Stimulated activated naive CD4-positive, alpha-beta T cell (primary cell): ENCODE measurements at places on chromosomes 12 and 14.

GRCh38 chr14:105346876-105347586 is 32.5 kb downstream of the PACS2 start:
- DNase-seq: no peak

DNA sequence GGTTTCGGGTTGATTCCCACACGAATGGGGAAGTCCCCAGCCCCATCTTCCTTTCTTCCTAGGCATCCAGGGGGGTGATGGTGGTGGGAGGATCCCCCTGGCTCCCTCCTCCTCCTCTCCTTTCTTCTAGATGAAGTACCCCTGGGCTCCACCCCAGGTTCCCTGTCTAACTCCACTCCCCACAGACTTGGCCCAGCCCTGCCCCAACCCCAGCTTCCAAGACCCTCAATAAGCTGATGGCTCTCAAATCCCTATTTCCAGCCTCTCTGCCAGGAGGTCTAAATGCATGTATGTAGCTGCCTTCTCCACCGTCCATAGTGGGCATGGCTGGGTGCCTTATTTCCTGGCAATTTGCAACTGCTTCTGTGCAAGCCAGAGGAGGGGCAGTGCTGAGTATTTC is 383.7 kb downstream of the BCL11B start:
- DNase-seq: no peak

GRCh38 chr14:77314539-77315457 is 5.9 kb downstream of the POMT2 start:
- no peak for DNase-seq

DNA sequence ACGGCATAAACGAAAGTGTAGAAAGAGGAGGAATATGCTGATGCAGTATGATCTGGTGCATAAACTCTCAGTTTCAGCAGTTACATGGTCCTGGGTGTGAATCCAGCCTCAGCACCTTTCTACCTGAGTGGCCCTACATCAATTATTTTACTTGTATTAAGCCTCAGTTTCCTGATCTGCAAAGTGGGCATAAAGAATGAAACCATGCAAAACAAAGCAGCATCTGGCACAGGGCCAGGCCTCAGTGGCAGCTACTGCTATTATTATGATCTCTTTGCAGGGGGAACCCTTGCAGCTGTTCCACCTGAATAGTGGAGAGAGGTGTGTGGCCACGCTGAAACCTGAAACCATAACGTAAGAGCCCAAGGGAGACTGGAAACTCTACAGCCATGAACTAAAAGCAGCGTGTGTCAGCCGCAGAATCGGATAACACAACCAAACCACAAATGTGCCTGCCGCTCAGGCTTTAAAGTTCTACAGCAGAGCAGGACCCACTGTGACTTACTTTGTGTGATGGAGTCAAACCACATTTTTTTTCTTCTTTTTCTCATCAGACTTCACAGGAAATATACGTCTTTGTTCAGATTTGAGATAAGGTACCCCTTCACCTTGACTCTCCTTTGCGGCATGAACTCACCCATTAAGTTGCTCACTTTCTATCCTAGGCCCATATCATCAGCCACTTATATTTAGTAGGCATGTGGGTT is 29.2 kb upstream of the FOS start:
- DNase-seq: peak; percentile 82

GRCh38 chr12:28866715-28867503 is 282.2 kb upstream of the FAR2 start:
- DNase-seq: no peak

DNA sequence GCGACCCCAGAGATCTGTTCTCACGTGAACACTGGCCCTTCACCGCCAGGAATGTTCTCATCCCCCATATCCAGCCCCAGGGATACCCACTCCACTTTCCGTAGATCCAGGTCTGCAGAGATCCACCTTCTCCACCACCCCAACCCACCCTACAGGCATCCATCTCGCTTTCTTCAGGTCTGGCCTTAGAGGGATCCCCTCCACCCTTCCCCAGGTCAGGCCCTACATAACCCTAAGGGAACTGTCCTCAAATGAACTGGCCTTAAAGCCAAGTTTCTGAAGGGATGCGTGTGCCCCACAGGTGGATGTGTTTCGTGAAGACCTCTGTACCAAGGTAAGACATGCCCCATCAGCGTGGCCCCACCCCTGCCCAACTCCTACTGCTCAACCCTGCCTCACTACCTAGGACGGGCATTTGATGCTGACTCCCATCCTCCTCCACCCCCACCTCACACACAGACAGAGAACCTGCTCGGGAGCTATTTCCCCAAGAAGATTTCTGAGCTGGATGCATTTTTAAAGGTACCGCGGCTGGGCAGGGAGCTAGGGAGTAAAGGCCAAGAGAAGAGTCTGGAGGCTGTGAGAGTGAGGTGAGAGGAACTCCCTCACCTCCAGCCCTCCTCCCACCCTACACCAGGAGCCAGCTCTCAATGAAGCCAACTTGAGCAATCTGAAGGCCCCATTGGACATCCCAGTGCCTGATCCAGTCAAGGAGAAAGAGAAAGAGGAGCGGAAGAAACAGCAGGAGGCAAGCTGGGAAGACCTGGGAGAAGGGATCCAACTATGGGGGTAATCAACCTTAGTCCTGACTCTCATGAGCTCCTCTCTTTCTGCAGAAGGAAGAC is 912 bp downstream of the PSME1 start:
- no peak for DNase-seq

GRCh38 chr14:90691627-90692026 is 124.6 kb downstream of the TTC7B start:
- DNase-seq: no peak

DNA sequence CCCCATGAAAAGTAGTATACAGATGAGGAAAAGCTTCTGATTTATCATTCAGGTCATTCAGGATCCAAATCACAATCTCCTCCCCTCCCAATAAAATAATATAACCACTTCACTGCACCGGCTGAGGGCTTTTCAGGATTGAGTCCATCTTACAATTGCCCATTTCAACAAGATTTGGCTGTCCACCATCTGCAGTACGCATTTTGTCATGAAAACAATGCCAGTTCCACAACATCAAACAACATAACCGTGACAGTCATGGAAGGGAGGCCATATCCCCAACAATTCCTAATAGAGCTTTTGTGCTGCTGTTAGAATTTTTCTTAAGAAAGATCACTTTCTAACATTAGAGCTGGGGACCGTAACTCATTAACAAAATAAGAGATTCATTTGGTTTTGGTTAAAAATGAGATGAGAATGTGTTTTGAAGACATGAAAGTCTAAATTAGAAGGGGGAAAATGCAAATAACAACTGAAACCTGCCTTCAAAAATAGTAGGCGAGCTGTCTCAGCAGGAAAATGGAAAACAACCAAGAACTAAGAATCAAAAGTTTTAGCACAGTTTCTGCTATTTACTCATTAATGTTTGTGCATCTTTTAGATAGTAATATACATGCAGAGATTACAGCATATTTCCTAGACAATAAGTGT is 38.3 kb upstream of the TMTC2 start:
- no peak for DNase-seq

DNA sequence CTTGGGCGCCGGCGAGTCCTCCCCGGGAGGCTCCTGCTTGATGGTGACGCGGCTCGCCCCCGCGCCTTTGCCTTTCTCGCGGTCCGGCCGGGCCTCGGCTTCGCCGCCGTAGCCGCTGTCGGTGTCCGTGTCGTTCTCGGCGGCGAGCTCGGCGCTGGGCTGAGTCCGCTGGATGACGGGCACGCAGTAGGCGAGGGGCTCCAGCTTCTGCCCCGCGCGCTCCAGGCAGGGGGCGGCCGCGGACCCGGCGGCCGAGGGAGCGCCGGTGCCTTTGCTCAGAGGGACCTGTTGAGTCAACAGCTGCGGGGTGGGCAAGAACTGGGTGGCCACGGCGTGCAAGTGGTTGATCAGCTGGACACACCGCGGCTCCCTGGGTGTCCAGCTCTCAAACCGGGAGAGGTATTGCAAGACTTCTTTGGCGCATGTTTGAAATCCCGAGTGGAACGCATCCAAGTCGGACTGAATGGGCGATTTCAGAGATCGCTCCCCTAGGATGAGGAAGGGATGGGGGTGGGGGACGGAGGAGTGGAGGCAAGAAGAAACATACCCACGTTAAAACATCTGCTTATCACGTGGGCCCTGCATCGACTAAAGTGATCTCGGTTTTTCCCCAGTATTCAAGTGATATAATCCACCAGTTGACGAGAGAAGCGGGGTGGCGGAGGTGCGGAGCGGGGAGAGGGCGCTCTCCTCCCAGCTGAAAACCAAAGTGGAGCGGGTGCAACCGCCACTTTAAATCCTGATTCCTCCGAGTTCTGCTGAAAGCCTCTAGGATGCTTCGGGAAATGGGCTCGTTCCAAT is 2.0 kb downstream of the BHLHE41 start:
- no peak for DNase-seq

- DNase-seq: no peak
These were observed 80.4 kb upstream of the SINHCAF start for GRCh38 chr12:31406345-31406744.

GRCh38 chr14:66652525-66653106 is 144.7 kb downstream of the GPHN start:
- no peak for DNase-seq

DNA sequence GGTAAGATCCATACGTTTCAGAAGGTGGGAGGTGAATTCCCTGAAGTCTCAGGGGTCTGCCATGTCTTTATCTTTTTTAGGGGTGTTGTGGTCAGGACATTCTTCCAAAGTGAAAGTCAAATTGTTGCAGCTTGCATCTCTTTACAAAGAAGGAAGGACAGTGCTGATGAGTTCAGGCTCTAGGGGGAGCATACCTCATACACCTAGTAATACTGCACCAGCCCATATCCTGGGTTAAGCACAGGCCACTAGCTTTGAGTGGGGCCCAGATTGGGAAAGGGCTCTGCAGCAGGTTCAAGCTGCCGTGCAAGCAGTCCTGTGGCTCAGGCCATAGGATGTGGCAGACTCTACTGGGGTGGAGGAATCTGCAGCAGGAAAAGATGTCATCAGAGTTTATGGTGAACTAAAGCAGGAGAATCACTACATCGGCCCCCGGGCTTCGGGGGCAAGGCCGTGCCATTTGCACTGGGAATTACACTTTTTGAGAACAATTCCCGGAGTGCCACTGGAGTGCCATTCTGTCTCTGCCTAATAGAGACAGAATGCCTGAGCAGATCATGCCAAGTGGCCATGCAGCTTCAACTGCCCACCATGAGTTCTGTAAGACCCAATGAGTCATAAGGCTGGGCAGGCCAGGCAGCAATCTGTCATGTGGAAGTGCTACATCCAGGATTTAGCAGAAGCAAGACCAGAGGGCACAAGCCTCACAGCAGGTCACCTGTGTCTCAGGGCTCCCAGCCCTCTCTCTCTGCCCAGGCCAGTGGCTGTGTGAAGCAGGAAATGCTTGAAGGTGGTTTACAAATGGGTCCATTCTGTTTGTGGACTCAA is 32.3 kb downstream of the DIO3 start:
- no peak for DNase-seq

DNA sequence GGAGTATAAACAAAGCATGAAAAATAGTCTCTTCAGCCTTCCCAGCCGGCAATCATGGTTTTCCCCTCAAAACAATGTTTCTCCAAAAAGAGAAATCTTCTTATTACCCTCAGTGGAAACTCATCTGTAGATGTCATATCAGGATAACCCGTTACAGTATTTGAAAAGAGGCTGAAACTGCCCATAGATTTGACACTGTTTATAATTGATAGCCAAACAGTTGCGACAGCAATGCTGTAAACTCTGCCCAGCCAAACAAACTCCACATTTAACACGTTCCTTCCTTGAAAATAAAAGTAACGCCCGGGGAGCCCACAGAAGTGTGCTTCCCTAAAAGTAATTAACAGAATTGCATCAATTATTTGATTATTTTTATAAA is 201.3 kb upstream of the FOXN3 start:
- no peak for DNase-seq

DNA sequence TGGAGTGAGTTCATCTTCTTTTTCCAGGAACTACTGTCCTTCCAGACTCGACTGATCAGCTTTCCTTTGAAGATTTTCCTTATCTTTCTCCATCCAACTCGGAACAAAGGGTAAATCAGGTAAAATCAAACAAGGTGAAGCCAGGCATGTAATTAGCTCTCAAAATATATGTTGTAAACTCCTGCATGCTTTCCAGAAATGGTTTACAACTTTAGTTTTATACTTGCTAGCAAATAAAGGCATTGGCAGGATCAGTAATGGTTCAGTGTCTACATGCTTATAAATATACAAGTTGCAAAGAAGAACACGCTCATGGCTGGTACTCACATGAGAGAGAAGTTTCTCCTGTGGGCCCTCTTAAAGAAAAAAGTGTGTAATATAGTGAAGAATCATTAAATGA is 102.5 kb downstream of the FSCB start:
- DNase-seq: no peak

GRCh38 chr12:95231190-95231589 is 13.6 kb downstream of the VEZT start:
- no peak for DNase-seq

- no peak for DNase-seq
These were observed 267.1 kb downstream of the LRFN5 start for GRCh38 chr14:41873686-41874317.

DNA sequence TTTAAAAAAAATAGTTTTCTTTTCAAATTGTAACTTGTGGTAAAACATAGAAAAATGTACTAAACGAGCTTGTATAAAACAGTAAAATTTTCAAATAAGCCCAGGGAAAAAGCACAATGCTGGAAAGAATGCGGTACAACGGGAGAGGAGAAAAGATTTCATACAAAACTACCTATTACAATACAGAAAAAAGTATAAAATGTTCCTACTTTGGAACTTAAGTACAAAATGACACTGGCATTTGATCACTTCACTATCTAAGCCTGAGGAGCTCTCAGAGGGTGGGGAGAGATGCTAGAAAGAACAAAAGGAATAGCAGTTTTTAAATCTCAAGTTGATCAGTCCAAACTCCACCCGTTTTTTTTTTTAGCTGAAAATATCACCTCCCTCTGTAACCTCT is 39.5 kb upstream of the COL2A1 start:
- DNase-seq: no peak

DNA sequence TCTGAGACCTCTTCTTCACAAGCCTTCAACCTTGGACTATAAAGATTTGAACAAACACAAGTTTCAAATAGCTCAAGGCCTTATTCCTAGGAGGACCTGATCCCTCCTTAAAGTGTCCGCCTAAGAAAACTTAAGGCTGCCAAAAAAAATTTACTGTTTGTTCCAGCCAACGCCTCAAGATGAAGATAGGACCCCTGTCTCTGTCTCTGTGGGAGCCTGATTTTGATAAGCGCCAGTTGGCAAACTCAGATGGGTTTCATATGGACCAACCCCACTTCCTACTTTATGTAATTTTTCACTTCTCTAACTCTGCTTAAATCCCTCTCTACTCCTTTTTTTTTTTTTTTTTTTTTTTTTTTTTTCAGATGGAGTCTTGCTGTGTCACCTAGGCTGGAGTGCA is 11.0 kb downstream of the FKBP3 start:
- no peak for DNase-seq

DNA sequence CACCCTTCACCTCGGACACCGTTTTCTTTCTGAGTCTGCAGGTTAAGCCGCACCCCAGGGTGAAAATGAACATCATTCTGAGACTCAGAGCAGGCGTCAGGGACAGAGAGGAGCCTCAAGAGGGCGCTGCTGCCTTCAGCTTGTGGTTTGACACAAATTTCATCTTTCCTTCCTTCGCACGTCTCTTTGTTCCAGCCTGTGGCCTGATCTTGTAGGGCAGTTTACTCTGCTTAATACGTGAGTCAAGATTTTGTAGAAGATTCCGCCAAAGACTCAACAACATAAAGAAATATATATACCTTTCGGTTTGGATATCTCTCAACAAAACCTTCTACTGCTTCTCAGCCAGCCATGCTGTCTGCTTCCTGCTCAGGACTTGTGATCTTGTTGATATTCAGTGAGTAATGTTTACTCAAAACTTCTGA is 329.3 kb upstream of the OR4E1 start:
- peak; percentile 59 for DNase-seq
